ENCODE measurements at places on chromosomes 7 and 10. TPM values are rescaled to one million over a fixed set of nuclear protein-coding genes. Genes with fewer than 3 reads are reported as not detected.

KEL gene
- total RNA-seq = not detected

ADRB1 gene
- 4.3 TPM for total RNA-seq

INA gene
- total RNA-seq = not detected

MRC1 gene
- 138 TPM for total RNA-seq

CYP17A1 gene
- total RNA-seq = not detected

MPP7 gene
- 7.1 TPM for total RNA-seq

FKBP9 gene
- total RNA-seq = 93.4 TPM

KLHDC10 gene
- total RNA-seq = 25.9 TPM
